ENCODE measurements at places on chromosomes 7 and 10.

GRCh38 chr7:117810642-117811512, 62.4 kb downstream of the CTTNBP2 start:
- no peak for DNase-seq

DNA sequence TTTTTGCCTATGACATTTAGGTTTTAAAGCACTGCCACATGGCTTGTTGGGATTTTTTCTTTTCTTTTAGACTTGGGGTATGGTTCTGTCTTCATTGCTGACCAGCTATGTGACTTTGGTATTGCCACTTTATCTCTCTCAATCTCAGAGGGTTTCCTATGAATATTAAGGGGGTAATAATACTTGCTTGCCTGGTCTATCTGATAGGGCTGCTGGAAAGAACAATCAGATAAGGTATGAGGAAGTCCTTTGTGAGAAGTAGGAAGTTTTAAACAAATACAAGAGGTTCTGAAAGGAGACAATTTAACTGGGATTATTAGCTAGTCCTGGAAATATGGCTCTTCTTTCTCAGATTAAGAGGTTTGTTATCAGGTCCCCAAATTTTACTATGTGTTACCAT, 80.8 kb downstream of the ZNF92 start:
- no peak for DNase-seq

DNA sequence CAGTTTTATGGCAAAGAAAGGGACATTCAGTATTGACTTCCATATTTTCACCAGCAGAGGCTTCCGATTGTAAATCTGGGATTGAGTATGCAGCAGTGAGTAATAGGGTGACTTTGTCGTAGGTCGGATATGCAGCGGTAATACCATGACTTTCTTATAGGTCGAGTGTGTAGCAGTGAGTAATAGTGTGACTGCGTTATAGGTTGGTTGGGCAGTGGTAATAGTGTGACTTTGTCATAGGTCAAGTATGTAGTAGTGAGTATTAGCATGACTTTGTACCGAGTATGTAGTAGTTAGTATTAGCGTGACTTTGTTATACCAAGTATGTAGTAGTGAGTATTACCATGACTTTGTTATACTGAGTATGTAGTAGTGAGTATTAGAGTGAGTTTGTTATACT, 268.2 kb upstream of the ADARB2 start:
- no peak for DNase-seq

- DNase-seq: peak; percentile 84
These were observed at the start of gene RP9 for GRCh38 chr7:33109005-33109757. RP9 (minus strand) TSS chr7:33109404; CDS start chr7:33109372, 32 bp downstream.

- DNase-seq: no peak
These were observed 43.6 kb upstream of the TNPO3 start for GRCh38 chr7:129098409-129099084.

DNA sequence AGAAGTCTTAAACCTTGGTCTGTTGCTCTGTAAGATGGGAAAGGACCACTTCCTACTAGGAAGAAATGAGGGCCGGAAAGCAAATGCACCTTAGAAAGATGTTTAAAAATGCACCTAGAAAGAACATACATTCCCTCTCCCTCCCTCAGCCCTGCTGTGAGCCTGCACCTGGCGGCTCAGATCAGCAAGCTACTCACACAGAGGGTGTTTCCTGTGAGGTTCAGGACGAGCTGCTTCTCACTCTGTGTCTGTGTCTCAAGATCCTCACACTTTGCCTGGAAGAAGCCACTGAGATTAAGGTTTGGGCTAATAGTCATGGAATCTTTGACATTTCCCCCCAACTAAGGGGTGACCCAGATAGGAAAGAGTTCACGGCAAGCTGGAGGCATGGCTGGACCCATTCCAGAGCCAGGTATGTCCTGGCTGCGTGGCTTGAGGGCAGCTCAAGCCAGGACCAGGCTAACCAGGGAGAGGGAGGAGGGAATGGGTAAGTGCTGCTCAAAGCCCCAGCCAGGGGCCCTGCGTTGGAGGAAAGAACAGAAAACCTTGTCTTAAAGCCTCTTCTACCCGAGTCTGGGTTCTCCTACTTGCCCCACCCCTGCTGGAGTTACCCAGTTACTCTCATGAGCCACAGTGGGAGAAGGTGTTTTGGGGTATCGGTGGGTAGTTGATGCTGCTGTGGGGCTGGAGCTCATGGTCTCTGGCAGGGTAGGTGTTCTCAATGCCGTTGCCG, 47.5 kb downstream of the PODXL start:
- DNase-seq: no peak

DNA sequence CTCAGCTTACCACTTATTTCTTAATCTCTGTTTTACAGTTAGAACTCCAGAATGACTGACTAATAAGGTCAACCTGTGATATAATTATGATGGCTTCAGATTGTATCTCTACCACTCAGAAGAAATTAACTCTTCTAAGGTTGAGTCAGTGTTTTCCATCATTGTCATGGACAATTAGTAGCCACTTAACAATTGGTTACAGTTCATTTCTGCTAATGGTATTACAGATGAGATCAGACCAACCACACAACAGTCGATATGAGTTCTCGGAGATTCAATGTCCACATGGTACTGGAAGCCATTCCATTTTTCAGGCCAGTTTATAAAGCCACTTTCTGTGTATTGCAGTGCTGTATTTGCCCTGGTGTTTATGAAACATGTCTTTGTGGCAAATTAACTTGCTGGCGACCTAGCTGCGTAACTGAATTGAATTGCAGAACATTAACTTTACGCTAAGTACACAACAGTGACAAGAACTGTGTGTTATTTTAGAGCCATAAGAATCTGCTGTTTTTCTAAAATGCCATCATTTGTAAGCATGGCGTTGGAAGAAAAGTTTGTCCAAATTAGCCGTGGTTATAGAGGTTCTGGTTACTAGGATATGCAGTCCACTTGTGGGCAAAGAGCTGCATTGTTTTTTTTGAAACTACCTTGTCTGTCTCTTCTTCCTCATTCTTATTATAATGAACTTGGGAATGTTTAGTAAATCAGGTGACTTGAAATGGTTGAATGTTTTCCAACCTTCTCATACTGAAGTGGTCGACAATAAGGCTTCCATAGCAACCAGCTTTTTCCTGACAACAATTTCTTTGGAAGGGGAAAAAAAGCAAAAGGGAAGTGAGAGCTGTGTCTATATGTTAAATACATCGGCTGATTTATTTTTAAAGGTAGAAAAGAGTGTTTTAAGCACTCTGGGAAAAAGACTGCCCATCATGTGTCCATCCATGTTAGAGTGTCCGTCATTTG, 76.4 kb downstream of the CELF2 start:
- no peak for DNase-seq

- peak; percentile 5 for DNase-seq
These were observed 176.5 kb downstream of the SUGCT start for GRCh38 chr7:40311307-40311706.

- DNase-seq: no peak
These were observed 4.4 kb upstream of the VSTM4 start for GRCh38 chr10:49119746-49120145.

GRCh38 chr7:67413670-67414069, 417.0 kb downstream of the TYW1 start:
- no peak for DNase-seq

DNA sequence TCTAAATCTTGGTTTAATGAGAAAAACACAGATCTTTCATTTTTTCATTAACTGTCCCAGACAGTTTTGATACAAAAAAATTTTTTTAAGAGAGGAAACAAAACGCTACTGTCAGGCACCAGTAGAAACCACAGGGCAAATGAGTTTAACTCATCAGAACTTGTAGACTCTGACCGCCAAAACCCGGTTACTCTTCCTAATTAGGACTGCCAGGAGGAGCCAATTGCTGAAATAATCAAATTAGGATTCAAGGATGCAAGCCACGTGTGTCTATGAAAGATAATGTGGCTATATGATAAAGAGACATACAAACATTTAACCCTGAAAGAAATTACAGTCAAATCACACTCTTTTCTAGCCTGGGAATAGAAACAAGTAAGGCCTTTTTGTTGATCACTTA, 154.4 kb downstream of the DGKI start:
- DNase-seq: no peak

DNA sequence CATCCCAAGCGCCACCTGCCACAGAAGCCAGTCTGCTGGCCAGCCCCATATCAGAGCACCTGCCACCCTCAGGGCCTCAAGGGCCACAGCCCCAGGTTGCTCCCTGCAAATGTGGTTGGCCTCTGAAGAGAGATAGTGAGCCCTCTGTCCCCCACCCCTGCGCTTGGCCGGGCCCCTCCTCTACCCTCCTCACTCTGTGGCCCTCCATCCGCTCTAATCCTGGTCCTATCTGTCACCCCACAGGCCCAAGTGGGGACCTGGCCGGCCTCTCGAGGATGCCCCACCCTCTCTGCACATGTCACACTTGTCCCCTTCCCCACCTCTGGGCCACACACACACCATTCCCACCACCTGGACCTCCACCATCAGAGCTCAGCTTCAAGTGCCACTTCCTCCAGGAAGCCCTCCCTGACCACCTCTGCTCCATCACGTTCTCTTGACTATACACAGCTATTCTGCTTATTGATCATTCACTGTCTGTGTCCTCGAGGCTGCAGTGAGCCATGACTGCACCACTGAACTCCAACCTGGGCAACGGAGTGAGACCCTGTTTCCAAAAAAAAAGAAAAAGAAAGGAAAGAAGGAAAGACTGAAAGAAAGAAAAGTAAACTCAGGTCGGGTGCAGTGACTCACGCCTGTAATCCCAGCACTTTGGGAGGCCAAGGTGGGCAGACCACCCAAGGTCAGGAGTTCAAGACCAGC, 42.4 kb downstream of the TNRC18 start:
- no peak for DNase-seq

DNA sequence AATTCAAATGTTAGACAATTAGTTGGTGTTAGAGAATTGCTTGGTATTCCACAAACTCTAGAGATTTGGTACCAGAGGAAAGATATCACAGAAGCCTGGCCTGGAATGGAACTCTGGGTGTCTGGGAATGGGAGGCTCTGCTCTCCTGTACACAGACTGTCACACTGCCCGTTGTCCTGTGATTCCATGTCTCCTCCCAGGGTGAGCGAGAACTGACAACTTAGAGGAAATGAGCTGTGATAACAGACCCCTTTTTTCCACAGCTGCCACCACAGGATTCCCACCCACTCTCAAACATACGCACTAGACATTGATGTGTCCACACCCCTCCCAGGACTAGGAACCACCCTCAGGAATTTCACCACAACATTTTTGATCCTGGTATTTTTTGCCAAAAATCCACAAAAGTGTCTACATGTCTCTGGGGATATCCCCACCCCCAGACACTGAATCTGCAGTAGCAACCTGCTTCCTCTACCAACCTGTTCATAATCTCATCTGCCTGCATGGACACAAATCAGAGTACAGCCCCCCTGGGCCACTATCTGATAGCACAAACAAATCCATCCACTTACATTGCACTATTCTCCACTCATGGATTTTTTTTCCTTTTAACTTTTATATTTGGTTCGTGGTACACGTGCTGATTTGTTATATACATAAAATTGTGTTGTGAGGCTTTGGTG, 4.7 kb downstream of the ZNF273 start:
- no peak for DNase-seq

DNA sequence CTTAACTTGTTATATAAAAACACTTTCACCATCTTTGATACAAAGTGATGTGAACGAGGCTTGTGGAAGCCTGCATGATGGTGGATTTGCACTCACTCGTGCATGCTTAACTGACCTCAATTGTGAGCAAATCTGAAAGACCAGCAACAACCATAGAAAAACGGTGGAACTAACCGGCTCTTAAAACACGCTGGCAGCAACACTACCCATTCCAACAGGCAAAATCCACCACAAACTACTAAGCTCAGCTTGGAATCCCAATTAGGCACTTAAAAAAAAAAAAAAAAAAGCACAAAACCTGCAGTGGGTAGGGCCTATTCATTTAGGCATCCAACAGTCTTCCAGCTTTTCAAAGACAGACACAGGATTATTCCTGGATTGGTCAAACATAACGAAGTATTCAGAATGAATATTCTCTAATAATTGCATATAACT, 1.8 kb downstream of the GDI2 start:
- no peak for DNase-seq

- peak; percentile 21 for DNase-seq
These were observed 50.3 kb downstream of the PALD1 start for GRCh38 chr10:70528741-70529362.

DNA sequence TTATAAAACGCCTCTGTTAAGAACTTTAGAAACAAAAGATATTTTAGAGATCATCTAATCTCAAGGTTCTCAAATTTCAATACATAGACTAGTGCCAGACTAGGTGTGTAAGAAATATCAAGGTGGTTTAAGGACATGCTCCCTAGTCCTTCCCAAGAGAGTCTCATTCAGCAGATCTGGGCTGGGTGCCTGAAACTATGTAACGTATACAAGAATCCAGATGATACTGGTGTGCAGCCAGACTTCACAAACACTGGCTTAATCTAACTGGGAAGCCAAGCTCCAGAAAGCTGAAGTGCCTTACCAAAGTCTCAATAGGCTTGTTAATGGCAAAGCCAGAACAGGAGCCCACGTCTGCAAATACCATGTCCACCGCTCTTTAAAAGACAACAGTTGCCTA, 105.0 kb upstream of the AMPH start:
- no peak for DNase-seq

DNA sequence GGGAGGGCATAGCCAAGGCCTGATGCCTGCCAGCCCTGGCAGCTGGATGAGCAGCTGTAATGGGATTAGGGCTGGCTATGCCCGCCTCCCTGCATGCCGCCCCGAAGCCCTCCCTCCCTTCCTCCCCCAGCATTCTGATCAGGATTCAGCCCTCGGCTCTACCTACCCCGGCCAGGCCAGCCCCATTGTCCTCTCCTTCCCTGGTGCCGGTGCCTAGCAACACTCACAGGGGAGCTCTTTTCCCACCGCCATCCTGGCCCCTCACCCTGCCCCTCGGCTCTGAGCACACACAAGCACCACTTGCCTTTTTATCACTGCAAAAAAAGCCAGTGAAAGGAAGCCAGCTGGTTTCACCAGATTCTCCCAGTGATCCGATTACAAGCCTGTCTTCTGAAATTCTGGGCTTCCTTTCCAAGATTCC, 9.0 kb upstream of the ADCYAP1R1 start:
- no peak for DNase-seq

GRCh38 chr7:7569081-7569527, 2.4 kb downstream of the MIOS start:
- DNase-seq: peak; percentile 58

- DNase-seq: no peak
These were observed 75.3 kb downstream of the SVOPL start for GRCh38 chr7:138625849-138626230.

- no peak for DNase-seq
These were observed 120.8 kb downstream of the DNAJB6 start for GRCh38 chr7:157457355-157458253.

DNA sequence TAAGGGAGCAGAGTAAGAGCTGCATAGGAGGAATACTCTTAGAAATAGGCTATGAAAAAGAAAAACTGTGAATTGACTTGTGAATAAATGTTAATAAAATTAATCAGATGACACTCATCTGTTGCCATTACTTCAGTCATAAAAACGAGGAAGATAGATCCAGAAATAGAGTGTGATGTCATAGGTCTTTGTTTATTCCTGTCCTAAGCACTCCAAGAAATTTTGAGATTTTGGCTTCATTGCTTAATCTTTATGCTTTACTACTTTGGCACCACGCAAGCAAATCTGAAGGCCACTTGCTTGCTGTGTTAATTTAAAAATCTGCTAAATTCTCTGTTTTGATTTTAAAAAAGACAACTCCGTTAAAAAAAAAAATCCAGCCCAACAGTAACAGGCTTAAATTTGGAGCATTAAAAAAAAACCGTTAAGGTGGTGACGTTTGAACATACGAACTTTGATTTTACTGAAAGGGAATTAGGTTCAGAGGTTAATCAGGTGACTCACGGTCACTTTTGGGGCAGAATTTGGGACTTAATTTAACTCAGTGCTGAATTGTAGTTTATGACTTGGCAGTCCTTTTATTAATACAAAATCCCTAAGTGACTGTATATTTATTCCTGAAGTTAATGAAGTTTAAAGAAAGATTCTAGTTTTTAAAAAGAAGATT, 3.4 kb downstream of the IFRD1 start:
- DNase-seq: peak; percentile 68

All from suppressor macrophage treated with lipopolysaccharide for 4 hours (primary cell).